ENCODE measurements at places on chromosomes 13 and 19. TPM values are rescaled to one million over a fixed set of nuclear protein-coding genes. Genes with fewer than 3 reads are reported as not detected.

The RNF126 gene
- 35.8 TPM for polyA plus RNA-seq

The FGF21 gene
- not detected for polyA plus RNA-seq

The IRS2 gene
- 11.2 TPM for polyA plus RNA-seq

The ADGRE1 gene
- not detected for polyA plus RNA-seq

The ZNF534 gene
- 0.27 TPM for polyA plus RNA-seq

The CGB7 gene
- polyA plus RNA-seq, result 0.74 TPM

The ZNF91 gene
- 72.2 TPM for polyA plus RNA-seq

The CYP4F8 gene
- not detected for polyA plus RNA-seq
